ENCODE measurements at places on chromosomes 2 and 18. TPM values are rescaled to one million over a fixed set of nuclear protein-coding genes. Genes with fewer than 3 reads are reported as not detected.

GRCh38 chr2:98514879-98515249, 70.2 kb downstream of the INPP4A start:
- no peak for DNase-seq
- peaks cover 2% of the 10 kb centered on the region for H3K27me3 ChIP-seq
- H3K4me1 ChIP-seq, result peaks cover 95% of the 10 kb centered on the region
- H3K27ac ChIP-seq, result peak overlapping the region; percentile 73
- no peaks in the 10 kb centered on the region for H3K36me3 ChIP-seq

SAG gene
- polyA plus RNA-seq, result not detected

TMSB10 gene
- polyA plus RNA-seq, result 4,386 TPM

SLC9A4 gene
- polyA plus RNA-seq, result not detected

- H3K27me3 ChIP-seq, result peaks cover 15% of the 10 kb centered on the region
- H3K27ac ChIP-seq, result no peak overlapping the region
- H3K36me3 ChIP-seq, result no peaks in the 10 kb centered on the region
- DNase-seq, result peak; percentile 10
- H3K4me1 ChIP-seq, result peaks cover 13% of the 10 kb centered on the region
Observed at GRCh38 chr2:227033471-227034148, 130.4 kb downstream of the COL4A4 start.

CD8B gene
- polyA plus RNA-seq, result 5.5 TPM

DNA sequence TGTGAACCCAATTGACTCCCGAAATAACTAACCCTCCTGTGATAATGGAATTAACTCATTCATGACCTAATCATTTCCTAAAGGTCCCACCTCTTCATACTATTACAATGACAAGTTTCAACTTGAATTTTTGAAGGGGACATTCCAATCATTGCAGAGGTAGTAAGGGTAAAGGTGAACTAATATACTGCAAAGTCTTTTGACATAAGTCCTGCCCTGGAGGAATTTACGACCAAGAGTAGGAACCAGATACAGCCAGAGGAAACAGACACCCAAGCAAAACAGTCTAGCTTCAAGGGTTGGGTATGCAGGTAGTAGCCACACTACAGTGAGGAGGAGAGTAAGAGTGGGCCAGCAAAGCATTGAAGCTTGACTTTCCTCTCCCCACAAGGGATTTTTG, 1.2 kb upstream of the SRBD1 start:
- H3K27me3 ChIP-seq, result peaks cover 9% of the 10 kb centered on the region
- H3K4me3 ChIP-seq, result peak overlapping the region; percentile 97
- peaks cover 19% of the 10 kb centered on the region for H3K4me1 ChIP-seq
- H3K27ac ChIP-seq, result peak overlapping the region; percentile 96
- no peaks in the 10 kb centered on the region for H3K36me3 ChIP-seq

Data from immature natural killer cell (primary cell).